ENCODE measurements at places on chromosomes 1 and 21. TPM values are rescaled to one million over a fixed set of nuclear protein-coding genes. Genes with fewer than 3 reads are reported as not detected.

- no peak for DNase-seq
These were observed 21.7 kb downstream of the ATP5PO start for GRCh38 chr21:33893917-33894316.

GRCh38 chr1:210089855-210090254 lies 142.7 kb upstream of the SERTAD4 start:
- DNase-seq, result no peak

DNA sequence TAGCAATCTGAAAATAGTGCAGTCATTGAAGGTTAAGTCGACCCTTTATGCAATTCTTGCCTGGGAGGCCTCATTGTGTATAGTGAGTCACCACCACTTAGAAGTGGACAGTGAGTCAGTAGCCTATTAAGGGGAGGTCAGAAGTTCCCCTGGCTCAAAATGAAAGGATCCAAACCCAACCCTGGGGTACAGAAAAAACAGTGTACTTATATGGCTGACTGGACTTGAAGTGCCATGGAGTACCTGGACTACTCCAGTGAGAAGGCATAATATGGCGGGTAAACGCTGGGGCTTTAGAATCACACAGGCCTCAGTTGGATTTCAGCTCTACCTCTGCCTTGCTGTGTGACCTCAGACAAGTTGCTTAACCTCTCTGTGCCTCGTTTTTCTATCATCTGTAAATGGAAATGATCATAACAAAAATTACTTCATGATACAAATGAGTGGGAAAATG lies 2.2 kb upstream of the BCL9 start:
- DNase-seq, result no peak

Gene TEX38
- total RNA-seq, result not detected

- peak; percentile 3 for DNase-seq
These were observed 1.3 kb downstream of the CNN3 start for GRCh38 chr1:94925561-94926125.
